AG04449 (cell line): ENCODE measurements at places on chromosomes 7 and 10.

DNA sequence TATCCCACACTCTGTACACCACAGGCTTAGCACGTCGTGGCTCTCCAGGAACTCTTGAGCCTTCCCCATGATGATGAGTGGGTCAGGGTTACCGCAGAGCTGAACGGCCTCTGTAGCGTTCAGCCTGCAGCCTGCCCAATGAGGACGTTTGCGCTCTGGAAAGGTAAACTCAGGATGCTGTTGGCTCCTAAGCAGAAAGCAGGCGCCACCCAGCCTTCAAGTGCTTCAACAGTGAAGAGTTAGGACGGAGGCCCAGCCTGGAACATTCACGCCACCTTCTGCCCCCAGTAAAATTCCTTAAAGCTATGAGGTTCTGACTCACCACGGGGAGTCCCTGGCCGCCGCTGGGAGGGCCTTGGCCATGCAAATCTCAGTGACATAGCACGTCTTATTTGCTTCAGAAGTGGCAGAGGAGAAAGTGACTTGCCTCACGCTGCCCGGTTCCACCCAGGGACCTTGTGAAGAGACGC is 161.5 kb upstream of the SH2B2 start:
- peak; percentile 55 for DNase-seq

DNA sequence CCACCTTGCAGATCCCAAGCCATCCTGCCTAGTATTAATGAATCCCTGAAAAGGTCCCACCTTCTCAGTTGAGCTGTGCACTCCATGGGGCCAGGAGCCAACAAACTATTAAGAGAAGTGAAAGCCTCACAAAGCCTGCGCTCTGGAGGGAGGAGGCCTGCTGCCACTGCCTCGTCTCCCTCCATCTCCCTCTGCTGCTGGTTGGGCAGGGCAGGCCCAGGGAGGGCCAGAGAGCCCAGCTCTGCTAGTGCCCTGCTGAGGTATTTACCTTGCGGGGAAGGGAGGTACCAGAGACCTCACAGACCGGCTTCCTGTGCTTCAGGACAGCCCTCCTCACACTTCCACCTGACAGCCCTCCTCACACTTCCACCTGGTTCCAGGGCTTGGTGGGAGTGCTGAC is 171.5 kb downstream of the SH3PXD2A start:
- DNase-seq = no peak

DNA sequence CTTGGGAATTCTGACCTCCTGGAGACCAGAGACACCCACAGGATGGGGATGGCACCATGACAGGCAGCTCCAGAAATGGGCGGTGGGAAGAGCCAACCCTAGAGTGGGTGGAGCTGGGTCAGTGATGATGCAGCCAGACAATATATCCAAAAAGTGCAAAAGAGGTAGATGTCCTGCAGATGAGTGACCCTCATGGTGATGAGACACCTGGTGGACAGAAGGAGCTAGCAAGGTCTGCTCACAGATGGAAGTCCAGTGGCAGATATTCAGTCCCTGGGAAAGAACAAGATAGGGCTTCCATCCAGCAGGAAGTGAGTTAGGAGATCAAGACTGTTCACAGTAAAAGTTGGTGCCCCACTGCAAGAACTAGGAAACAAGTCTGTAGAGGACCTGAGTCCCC is 19.2 kb upstream of the GRB10 start:
- DNase-seq = no peak

- no peak for DNase-seq
Observed at GRCh38 chr10:132875435-132875834, 66.9 kb downstream of the CFAP46 start.

DNA sequence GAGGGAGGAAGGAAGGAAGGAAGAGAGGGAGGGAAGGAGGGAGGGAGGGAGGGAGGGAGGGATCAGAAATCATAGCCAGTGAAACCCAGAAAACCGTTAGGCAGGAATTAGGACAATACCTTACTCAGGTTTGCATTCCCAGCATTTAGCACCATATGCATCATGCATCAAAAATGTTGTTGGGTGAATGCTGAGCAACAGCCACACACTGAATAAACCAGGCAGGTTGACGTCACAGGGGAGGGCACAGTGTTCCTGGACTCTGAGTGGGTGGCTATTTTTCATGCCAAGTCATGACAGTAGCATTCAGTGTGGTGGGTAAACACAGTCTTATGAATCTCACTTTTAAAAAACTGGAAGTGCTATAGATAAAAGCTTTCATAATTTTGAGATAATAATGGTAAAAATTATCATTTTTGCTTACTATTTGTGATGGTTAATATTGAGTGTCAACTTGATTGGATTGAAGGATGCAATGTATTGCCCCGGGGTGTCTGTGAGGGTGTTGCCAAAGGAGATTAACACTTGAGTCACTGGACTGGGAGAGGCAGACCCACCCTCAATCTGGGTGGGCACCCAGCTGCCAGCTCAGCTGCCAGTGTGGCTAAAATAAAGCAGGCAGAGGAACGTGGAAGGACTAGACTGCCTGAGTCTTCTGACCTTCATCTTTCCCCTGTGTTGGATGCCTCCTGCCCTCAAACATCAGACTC is 199.1 kb upstream of the PRKCQ start:
- DNase-seq = peak; percentile 89

DNA sequence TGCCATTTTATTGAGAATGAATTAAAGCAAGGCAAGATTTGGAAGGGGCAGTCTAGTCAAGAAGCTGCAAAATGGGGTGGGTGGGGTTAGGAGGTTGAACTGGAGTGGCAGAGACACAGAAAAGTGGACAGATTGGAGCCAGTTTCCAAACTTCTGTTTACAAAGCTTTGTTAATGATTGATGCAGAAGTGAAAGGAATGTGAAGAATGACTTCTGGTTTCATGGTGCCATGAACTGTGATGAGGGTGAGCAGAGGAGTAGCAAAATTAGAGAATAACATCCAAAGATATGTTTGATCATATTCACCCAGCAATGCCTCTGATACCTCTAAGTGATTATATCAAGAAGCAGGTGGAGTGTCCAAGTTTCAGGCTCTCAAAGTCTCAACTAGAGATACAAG is 1118.0 kb upstream of the C7orf33 start:
- no peak for DNase-seq

GRCh38 chr7:2616387-2617324 is 15.1 kb upstream of the TTYH3 start:
- no peak for DNase-seq

DNA sequence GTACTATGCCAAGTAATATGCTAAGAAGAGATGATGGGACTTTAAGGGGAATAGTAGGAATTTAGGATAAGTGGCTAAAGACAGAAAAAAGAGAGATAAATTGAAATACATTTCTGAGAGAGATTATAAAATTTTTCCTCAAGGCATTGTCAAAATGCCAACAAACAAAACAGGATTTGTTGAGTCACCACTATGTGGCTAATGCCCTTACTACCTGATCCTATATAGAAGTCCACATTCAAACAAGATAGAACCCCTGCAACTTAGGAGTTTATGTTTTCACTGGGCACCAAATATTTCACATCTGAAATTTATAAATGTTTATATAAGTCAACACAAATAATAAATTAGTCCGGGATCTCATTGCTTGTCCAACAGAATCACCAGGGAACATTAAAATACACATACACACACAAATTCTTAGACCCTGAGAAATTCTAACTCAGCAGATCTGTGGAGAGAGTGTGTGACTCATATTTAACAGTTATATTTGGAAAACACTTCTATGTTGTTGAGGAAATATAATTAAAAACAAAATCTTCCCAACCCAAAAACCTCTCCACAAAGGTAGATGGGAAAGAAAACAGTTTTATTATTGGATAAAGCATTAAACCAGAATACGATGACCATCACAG is 154.3 kb downstream of the PPP1R3A start:
- no peak for DNase-seq

DNA sequence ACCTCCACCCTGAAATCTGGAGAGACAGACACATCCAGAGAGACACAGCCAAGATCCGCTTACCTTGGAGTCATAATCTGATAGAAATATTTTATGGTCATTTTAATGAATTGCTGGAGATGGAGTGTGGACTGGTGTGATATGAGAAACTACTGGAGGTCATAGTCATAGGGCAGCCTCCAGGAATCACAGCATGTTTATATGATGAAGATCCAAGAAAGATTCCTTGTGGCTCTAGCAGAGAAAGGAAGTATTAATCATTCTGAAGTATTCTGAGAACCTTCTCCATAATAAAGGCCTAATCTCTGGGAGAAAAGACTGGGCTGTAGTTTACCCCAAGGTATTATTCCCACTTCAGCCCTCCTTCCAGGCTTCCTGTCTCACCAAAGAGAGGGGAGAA is 38.0 kb downstream of the POLR1F start:
- DNase-seq = no peak

GRCh38 chr10:22580711-22581110 is 133.7 kb downstream of the PIP4K2A start:
- DNase-seq = no peak

GRCh38 chr7:101453617-101454016 is 90.9 kb downstream of the COL26A1 start:
- DNase-seq = no peak

- DNase-seq = no peak
Observed at GRCh38 chr10:103614306-103615158, 121.0 kb downstream of the NEURL1 start.

DNA sequence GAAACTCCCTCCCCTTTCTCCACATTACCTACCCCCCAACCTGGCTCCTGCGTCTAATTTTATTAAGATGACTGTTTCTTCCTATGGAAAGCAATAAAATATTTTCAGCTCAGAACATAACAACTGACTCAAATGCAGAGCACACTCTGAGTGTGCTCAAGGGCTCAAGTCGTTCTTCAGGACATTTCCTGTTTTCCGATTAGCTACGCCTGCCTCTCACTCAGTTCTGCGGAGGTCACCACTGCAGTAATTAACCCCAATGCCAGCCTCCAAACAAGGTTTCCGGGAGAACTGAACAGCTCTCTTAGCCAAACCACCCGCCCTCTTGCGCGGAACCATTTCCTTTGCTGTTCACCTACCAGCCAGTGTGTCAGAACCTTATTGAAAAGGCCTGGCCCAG is 19.3 kb downstream of the MYOF start:
- DNase-seq = no peak

GRCh38 chr10:78851647-78852046 is 217.1 kb upstream of the ZMIZ1 start:
- no peak for DNase-seq

- no peak for DNase-seq
Observed at GRCh38 chr7:134907639-134908038, 78.7 kb upstream of the AGBL3 start.

- no peak for DNase-seq
Observed at GRCh38 chr7:30206942-30207341, 72.2 kb downstream of the MTURN start.

GRCh38 chr10:310976-311639 is 175.9 kb downstream of the ZMYND11 start:
- no peak for DNase-seq

GRCh38 chr10:49666685-49667084 is 12.8 kb upstream of the C10orf53 start:
- no peak for DNase-seq

DNA sequence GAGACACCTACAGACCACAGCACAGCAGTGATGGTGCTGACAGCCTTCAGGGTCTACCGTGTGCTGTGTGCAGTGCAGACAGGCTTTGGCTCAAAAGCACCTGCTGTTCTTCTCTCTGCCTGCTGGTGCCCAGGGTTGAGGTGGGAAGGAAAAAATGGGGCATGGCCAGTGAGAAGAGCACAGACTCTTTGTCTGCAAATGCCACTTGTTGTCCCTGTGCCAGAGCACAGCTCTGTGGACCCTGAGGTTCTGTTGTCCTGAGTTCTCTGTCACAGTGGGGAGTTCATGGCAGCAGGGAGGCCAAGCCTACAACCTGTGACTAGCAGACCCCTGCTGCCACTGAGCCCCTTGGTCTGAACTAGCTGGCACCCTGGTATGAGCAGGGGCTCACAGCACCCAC is 376.7 kb downstream of the GLRX3 start:
- DNase-seq = no peak

DNA sequence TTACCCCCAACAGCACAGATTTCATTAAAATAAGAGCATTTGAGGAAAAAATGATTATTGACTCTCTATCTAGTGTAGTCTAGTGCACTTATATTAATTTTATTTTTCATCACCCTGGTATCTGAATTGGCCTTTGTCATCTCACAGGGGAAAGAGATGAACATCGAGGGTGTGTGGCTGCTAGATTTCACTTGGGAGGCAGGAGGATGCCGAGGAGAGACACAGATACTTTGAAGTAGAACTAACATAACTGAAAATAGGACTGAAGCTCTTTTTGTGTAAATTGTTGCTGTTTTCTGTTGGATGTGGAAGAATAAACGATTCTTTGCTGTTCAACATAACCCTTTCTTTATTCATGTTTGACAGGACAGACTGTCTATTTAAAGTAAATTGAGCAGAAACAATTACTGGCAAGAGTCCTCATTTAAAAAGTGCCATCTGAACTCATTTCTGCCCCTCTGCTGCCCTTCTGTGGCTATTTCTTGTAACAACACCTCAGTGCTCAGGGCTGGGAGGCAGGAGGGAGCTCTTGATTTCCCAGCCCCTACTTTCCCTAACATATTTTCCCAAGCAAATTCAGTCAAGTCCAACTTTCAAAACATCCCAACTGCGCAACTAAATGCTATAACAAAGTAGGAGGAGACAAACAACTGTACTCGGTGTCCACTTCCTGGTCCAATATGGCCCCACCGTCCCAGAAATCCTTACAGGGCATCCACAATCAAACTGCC is 15.6 kb downstream of the LYZL1 start:
- DNase-seq = no peak

- DNase-seq = no peak
Observed at GRCh38 chr10:100725071-100725471, 20.3 kb upstream of the PAX2 start.

DNA sequence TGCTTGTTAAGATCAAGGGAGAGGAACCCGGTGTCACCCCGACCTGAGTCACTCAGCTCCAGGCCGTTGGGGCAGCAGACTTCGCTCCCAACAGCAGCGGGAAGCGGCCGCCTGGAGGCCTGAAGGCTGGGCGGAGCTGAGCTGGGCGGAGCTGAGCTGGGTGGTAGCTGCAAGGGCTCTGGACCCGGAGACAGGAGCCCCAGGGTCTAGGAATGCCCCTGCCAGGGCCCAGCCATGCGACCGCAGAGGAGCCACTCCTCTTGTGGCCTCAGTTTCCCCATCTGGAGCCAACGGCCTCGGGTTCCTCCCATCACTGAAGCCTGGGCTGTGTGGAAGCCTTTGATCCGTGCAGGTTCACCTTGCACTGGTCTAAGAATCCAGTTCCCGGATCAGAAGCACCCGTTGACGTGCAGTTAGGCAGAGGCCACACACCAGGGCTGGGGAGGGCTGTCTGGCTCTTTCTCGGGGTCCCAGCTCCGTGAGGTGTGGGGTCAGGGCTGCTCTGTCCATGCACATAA is 21.9 kb upstream of the DPYSL4 start:
- DNase-seq = no peak

GRCh38 chr10:92492748-92493240 is 81.1 kb downstream of the IDE start:
- no peak for DNase-seq

DNA sequence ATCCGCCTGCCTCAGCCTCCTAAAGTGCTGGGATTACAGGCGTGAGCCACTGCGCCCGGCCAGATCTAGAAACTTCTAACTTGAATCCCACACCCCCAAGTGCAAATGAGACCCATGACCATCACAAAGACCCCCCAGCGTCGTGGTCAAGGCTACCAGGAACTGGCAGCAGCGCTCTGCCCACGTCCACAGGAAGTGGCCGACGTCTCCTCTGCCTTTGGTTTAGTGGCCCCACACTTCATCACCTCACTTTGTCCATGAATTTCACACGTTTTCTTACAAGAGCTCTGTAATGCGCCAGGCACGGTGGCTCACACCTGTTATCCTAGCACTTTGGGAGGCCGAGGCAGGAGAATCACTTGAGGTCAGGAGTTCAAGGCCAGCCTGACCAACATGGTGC is 53.5 kb upstream of the TNRC18 start:
- DNase-seq = no peak
